T1000 (cell line): ENCODE measurements at places on chromosomes 16 and 17.

GRCh38 chr17:52681480-52681879 lies 523.0 kb upstream of the CA10 start:
- no peak for DNase-seq

DNA sequence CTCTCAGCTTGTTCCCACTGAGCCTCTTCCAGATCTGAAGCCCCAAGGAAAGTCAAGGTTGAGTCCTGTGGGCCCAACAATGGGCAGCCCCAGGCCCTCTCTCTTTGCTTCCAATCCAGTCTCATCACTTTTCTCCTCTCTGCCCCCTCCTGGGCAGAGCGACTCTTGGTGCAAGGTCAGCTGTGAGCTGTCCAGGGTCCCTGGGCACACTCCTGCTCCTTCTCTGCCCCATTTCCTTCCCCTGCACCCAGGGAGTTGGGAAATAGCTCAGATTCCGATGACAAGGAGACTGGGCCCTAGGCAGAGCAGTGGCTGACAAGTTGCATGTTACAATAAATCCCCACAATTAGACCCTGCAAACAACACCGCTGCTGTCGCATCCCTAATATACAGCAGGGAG lies 16.1 kb upstream of the CRHR1 start:
- no peak for DNase-seq

GRCh38 chr17:63840591-63841349 lies 1.7 kb downstream of the SMARCD2 start:
- DNase-seq: no peak

GRCh38 chr17:44438636-44439035 lies 49.2 kb upstream of the ITGA2B start:
- DNase-seq: no peak

GRCh38 chr17:34276826-34277225 lies 6.8 kb downstream of the CCL7 start:
- DNase-seq: no peak

- DNase-seq: no peak
Observed at GRCh38 chr16:58272855-58273254, 22.0 kb downstream of the PRSS54 start.

DNA sequence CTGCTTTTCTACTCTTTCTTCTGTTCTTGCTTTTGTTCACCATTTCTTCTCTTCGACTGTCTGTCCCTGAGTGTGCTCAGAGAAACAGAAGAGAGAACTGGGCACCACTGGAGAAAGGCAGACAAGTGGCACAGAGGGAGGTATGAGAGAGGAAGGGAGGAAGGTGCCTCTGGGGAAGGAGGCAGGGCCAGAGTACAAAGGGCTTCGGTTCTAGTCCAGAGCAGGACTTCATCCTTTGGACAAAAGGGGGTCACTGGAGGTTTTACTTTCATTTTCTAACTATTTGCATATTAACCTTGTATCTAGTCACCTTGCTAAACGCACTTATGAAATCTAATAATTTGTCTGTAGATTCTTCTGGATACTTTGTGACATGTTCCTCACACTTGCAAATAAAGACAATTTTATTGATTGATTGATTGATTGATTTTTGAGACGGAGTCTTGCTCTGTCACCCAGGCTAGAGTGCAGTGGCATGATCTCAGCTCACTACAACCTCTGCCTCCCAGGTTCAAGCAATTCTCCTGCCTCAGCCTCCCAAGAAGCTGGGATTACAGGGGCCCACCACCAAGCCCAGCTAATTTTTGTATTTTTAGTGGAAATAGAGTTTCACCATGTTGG lies 13.5 kb downstream of the ITGB4 start:
- DNase-seq: no peak

GRCh38 chr16:25841761-25842160 lies 150.0 kb downstream of the HS3ST4 start:
- DNase-seq: no peak

DNA sequence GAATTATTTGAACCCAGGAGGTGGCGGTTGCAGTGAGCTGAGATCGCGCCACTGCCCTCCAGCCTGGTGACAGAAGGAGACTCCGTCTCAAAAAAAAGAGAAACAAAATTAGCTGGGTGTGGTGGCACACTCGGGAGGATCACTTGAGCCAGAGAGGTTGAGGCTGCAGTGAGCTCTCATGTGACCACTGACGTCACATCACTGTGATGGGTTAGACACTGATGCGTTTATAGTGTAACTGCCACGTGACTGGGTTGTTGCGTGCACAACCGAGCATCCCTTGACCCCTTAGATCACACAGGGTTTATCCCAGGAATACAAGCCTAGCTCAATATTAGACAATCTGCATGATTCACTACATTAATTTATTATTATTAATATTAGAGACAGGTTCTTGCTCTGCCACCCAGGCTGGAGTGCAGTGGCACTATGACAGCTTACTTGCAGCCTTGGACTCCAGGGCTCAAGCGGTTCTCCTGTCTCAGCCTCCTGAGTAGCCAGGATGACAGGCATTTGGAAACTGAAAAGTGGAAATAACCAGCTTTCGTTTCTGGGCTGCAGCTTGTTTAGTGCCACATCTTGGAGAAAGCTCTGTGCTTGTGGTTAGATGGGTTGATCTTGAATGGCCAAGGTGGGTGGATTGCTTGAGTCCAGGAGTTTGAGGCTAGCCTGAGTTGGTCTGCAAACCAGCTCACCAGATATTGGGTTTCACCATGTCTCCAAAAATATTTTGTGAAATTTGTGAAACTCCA lies 26.4 kb upstream of the ABR start:
- DNase-seq: no peak

- DNase-seq: no peak
Observed at GRCh38 chr16:18788828-18789514, 1.2 kb downstream of the RPS15A start.

GRCh38 chr16:59909262-59909661 lies 1175.1 kb upstream of the GOT2 start:
- DNase-seq: no peak

DNA sequence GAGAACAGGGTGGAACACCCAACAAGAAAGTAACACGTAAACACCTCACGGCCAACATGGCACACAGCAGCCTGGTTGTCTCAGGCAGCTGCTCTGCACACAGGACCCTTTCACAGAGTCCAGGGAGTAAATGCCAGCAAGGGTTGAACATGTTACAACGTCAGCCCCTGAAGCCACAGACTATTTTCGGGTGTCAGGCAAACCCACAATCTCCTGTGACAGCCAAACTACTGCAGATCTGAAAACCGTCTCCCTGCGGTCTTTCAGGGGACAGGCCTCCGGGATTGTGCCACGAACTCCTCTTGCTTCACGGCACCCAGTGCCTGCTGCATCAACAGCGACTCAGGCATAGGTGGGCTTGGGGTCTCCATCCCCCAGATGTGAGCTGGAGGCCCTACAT lies 127.7 kb downstream of the XYLT1 start:
- no peak for DNase-seq

- no peak for DNase-seq
Observed at GRCh38 chr17:54257440-54257839, 434.7 kb downstream of the KIF2B start.
